CD4-positive, CD25-positive, alpha-beta regulatory T cell (primary cell): ENCODE measurements at places on chromosomes 1 and 21.

DNA sequence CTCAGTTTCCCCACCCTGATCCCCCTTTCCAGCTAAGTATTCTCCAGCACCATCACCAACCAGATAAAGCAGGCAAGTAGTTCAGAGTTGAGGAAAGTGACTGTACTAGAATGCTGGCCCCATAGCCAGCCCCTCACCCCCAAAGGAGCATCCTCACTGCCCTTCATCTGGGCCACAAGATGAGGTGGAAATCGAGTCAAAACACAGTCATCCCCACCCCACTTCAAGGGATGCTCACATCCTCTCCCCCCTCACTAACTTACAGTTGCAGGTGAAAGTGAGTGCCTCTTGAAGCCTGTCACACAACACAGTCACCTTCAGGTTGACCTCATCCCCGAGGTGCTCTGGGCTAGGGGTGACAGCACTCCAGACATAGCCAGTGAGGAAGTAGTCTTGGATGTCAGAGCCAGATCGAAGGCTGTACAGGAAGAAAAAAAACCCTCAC is 30.4 kb downstream of the PIK3C2B start:
- DNase-seq = peak; percentile 36

DNA sequence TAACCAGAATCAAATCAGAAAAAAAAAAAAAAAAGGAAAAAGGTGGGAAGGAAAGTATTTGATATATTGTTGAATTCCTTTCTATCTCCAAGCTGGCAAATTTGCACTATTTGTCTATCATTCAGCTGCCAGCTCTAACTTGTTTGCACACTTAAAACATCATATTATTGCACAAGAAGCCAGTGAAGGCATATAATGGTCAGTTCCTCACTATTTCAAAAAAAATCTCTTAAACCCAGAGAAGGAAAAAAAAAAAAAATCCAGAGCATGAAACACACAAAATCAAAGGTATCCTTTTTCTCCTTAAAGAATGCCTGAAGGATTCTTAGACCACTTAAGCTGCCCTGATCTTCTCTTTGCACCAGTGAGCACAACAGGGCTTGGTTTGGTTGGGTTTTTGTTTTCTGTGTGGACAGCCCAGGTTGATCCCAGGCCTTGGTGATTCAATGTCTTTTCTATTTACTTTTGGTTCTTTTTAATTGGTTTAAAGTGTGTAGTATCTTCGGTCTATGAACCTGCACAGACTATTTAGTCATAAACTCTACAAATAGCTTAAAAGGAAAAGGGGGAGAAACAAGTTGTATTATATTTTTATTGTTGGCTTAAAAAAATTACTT is 40.2 kb downstream of the DUSP10 start:
- DNase-seq = no peak

GRCh38 chr1:48495166-48495565 is 23.2 kb upstream of the SPATA6 start:
- no peak for DNase-seq

DNA sequence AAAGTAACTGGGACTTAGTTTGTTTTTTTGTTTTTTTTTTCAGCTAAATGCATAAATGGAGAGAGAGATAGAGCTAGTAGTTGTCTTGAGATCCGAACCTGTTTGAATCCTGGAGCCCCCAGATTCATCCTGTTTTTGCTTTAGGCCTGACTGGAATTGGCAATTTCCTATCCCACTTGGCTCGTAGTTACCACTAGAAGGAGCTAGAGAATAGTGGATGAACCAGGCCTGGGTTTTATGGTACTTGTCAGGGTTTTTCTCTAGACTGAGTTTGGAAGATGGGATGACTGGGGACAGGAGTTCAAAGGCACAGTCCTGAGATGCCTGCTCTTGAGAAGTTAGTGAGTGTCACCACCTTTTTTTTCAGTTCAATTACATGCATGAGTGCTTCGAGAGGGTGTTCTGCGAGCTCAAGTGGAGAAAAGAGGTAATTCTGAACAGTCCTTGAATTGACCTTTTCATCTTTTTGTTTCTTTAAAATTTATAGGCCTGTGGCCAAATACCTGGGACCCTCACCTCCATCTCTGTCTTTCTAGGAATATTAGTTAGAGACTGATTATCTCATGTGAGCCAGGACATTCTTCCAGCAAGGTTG is 23.4 kb downstream of the CELF3 start:
- peak; percentile 16 for DNase-seq

DNA sequence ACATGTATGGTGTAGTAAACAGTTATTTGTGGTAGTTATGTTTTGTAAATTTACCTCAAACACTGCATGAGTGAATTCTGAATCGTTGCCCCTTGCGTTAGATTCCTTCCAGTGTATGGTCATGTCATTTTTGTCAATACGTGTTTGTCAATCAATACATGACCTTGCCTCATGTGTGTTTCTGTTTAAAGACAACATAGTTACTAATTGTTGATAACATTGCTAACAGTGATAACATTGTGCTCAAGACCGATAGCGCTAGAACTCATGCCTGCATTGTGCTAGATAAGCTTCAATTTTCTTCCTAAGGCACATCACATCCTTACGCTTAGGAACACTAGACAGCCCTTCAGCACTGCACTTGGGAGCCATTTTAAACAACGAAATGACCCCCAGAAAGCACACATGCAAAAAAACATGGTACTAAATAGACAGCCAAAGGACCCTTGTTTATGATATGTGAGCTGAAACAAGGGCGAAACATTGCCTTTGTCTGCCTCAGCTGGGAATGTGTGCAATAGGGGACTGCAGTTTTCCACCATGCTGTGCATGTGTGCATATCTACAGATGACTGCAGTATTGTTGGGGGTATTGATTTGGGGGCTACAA is 37.3 kb downstream of the MRPS6 start:
- no peak for DNase-seq

DNA sequence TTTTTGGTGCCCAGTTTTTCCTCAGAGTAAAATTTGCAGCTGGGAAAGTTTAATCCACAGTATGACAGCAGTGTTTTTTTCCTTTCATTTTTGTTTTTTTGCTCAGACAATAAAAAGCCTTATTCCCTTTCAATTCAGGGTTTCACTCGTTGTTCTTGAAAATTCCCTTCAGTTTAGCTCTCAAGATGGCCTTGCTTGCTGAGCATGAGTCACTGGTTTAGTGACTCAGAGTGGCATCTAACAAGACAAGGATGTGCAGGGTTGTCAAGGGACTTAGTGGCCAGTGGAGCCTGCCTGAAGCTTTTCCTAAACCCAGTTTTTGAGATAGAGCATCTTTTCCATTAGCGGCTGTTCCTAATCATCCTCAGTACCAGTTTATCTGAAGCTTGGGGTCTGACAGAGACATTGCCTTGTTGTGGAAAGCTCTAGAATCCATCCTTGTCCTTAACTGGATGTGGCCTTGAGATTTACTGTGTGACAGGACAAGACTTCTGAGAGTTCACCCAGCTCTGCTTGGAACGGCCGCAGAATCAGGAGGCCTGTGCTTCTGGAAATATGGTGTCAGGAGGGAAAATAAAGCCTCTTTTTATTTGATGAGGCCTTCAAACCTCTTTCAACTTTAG is 48.4 kb upstream of the DNAJC6 start:
- DNase-seq = no peak

GRCh38 chr1:160046494-160047110 is 14.8 kb upstream of the PIGM start:
- DNase-seq = peak; percentile 45

DNA sequence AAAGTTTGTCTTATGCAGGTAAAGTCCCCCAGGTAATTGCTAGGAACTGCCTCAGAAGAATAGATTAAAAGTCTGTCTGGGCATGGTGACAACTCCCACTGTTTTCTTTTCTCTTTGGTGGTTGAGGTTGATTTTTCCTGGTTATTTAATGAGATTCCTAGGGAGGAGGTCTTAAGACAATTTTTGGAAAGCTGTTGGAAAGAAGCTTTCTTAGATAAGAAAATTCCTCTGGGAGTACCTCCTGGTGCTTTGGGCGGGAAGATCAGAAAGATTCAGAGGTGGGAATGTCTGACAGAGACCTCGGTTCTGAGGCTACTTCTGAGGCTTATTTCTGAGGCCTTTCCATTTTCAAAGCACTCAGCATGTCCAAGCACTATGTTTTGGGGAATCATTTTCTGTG is 25.0 kb upstream of the IVNS1ABP start:
- DNase-seq = no peak

- DNase-seq = peak; percentile 22
These were observed 89.6 kb downstream of the PKN2 start for GRCh38 chr1:88773540-88774150.

GRCh38 chr1:26353976-26354820 is at the start of gene CRYBG2:
Gene CRYBG2, minus strand, starts transcription at chr1:26354130. Its CDS starts 7,473 bp downstream, at chr1:26346657.
- DNase-seq = no peak

DNA sequence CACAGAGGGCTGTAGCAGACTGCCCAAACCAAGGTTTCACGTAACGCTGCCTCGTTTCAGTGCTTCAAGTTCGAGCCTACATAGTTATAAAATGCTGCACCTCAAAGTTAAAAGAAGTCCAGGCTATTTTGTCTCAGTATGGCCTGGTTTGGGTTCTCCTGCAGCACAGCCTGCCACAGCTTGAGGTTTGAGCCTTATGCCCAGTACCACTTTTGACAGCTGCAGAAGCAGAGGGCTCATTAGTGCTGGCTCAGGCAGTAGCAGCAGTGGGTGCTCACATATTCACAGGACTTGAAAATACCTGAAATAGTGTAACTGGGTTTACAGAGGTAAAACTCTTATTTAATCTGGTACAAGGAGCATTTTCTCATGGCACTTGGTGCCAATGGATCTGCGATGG is 15.3 kb downstream of the SPATA46 start:
- DNase-seq = no peak

- peak; percentile 14 for DNase-seq
These were observed 336.4 kb downstream of the NTNG1 start for GRCh38 chr1:107477233-107477632.

DNA sequence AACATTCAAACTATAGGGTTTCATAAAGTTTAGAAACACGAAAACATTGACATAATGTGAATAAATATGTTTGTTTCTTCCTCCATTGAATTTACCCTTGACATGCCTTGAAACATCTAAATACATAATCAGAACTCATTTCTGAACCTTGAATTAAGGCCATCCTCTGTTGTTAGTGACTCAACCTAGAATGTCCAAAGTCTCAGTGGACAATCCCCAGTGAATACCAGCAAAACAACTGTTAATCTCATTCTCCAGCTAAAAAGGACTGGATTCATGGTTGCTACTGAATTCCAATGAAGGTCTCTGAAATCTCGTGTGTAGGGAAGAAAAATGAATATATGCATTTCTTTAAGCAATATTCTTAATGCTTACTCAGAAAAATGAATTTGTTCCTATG is at the start of gene OR2L2:
TSS of gene OR2L2 (plus strand) at position 301 of the 400 bp plus-strand sequence. CDS start 8,198 bp downstream, outside the sequence.
- DNase-seq = no peak

- DNase-seq = no peak
These were observed at the start of gene CFAP45 for GRCh38 chr1:159900086-159900680. Gene CFAP45, minus strand, starts transcription at chr1:159900165. Its CDS starts 67 bp downstream, at chr1:159900098.

- no peak for DNase-seq
These were observed 13.5 kb downstream of the PDE9A start for GRCh38 chr21:42666925-42667324.

DNA sequence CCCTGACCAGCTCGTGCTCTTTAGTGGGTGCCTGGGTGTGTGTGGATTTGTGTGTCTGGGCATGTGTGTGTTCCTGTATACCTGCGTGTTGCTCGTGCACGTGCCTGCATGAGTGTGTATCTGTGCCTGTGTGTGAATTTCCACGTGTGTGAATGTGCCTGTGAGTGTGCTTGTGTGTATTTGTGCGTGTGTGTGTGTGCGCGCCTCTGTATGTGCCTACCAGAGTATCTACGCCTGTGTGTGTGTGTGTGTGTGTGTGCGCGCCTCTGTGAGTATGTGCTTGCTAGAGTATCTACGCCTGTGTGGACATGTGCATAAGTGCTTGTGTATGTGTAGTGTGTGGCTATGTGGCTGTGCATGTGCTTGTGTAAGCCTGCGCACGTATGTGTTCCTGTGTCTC is 691 bp upstream of the SELENBP1 start:
- no peak for DNase-seq

DNA sequence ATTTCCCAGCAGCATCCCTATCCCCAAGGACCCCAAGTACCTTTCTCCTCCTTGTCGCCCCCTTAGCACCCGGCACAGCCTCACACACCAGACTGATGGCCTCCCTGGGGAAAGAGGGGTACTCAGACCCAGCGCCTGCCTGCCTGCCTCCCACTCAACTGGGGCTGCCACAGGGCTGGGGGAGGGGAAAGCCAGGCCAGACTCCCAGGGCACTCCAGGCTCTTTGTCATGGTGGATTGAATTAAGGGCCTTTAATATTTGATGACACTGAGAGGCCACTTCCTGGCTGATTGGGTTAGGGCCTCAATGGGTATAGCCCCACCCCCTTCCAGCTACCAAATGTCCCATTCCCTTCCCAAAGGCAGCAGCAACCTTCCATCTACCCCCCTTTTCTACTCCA is 1.8 kb downstream of the SHC1 start:
- DNase-seq = no peak

DNA sequence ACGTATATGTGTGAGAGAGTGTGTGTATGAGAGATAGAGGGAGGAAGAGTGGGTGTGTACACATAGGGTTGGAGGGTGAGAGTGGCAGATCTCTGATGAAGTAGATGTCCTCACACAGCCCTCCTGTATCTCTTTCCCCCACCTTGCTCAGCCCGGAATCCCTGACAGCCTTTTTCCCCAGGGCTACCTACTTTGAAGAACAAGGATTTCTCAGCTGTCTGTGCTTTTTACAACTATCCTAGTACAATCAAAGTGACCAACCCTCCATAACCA is 29.1 kb upstream of the CADM3 start:
- no peak for DNase-seq

DNA sequence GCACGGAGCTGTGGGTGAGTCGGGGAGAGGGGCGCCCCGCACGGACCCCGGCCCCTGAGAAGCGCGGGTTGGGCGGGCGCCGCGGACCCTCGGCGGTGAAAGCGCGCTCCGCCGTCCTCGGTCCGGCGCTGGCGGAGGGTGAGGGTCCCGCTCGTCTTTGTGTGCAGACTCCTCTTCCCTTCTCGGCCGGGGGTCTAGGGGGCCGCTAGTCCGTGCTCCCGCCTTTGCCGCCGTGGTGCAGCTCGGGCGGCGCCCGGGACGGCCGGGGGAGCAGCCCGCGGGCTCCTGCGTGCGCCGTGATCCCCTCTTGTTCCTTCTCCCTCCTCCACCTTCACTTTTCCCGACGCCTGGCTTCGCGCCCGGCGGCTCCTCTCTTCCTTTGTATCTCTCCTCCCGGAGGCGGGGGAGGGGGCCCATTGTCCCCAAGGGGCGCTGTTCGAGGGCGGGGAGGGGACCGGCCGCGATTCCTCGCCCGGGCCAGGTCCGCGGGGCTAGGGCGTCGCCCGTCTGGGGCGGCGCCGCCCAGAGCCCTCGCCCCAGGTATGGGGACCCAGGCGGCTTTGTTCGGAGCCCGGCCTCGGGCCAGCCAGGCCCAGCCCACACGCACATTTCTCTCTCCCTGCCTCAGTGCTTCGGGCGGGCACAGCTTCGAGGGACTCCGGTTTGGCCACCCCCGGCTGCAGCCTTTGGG is 519 bp downstream of the FNBP1L start:
- no peak for DNase-seq

DNA sequence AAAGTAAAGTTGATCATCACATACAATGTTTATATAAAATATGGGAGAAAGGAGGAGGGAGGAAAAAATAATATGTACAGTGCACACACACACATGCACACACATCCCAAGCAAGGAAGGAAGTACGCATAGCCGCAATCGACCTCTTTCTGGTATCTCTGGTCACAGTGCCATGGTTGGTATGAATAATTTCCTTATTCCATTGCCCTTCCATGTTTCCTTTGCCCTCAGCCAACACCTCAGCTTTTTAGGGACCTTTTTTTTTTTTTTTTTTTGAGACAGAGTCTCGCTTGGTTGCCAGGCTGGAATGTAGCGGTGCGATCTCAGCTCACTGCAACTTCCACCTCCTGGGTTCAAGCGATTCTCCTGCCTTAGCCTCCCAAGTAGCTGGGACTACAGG is 20.6 kb downstream of the CITED4 start:
- DNase-seq = no peak
